ENCODE measurements at places on chromosomes 6 and 20.

GRCh38 chr6:8066108-8066507, 1.9 kb upstream of the BLOC1S5 start:
- no peak for DNase-seq

DNA sequence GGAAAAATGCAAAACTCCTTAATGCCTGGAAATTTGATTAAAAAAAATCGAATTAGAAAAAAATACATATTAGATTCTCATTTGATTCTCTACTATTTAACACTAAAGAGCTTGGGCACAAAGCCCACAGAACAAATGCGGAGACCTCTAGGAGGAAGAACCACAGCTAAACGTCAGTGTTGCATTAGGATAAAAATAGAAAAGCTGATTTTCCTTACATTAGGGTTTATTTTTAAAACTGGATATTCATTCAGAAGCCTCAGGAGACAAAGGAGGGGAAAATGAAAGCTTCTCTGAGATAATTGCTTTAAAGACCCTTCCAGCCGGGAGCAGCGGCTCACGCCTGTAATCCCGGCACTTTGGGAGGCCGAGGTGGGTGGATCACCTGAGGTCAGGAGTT, 77.3 kb downstream of the ECT2L start:
- DNase-seq: no peak

- no peak for DNase-seq
Observed at GRCh38 chr6:135322427-135323201, 141.5 kb downstream of the MYB start.

GRCh38 chr6:116029535-116029934, 31.2 kb downstream of the FRK start:
- no peak for DNase-seq

DNA sequence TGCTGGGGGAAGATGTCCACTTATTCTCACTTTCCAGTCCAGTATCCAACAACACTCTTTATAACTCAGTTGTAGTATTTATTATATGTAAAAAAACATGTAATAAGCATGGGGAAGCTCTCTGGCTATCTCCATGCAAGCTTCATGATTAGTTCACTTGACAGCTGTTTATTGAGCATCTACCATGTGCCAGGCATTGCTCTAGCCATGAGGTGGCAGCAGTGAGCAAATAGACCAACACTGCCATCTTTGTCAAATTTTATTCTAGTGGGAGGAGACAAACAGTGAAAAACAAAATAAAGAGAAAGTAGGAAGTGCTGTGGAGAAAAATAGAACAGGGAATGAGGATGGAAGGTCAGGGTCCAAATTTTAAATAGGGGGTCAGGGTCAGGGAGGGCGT, 131.8 kb downstream of the CFAP61 start:
- DNase-seq: no peak

DNA sequence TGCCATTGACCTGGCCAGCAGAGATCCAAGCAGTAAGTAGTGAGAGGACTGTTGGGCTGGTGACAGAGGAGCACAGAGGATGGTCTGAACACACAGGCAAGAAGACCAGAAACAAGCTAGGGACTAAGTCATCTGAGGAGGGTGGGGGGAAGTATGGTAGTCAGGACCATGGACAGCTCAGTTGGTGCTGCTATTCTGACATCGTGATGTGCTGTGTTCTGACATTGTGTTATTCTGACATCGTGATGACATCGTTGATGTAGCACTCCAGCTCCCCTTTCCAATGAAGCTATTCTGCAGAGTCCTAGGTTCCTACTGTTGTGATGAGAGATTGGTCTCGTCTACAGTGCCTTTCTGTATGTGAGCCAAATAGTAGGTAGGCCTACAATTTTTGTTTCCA, 28.7 kb downstream of the CFAP206 start:
- peak; percentile 26 for DNase-seq

DNA sequence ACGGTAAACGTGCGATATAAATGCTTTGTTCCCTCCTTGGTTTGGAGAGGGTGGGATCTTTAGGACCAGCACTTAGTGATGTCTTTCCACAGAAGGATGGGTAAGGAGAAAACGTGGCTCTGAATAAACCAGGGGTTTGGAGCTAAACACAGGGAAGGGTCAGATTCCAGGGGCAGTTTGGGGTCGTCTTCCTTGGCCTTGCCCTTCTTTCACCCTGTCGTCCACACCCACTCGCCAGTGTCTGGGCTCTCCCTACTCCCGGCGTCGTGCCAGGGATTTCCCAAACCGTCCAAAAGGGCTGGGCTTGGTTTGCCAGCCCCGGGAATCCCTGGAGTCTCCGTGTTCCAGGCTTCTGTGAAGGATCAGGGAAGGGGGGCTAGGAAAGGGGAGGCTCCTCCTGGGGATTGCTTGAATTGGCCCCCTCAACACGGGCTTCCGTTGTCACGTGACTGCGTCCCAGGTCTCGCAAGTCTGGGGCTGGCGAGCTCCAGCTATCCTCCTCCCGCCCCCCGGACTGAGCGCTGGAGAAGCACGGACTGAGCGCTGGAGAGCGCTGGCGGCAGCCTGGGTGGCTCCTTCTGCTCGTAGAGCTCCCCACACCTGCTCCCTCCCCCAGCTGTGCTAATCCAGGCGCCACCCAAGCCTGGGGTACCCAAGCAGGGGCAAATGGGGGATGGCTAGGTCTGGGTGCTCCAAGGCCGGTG, 9.4 kb upstream of the ARMC12 start:
- DNase-seq: no peak

DNA sequence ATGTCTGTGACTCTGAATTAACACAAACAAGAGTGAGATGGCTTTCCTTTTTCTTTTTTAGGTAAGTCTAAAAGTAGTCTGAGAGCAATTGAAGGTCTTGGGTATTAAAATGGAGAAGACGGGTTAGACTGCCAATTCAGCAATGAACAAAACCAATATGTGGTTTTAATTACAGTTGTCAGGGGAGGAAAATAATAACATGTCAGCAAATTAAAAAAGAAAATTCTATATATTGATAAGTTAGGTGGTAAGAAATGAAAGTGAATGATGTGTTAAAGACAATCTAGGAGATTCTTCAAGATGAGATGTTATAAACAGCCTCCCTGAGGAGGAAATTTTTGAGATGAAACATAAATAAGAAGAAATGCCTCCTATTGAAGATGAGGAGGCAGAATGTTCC, 150.6 kb upstream of the HSF2 start:
- no peak for DNase-seq

DNA sequence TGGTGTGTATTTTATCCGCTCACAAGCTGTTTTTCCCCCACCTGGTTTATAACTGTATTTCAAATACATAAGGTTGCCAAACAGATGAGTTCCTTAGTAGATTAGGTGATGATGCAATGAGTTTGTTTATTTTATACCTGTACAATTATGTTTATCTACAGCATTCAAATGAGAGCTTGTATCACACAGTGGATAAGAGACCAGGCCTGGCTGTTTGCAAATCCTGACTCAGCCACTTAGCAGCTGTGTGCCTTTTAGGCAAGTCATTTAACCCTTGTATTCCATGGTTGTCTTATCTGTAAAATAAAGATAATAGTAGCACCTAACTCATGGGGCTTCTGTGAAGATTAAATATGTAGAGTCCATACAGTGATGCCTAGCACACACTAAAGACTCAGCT, 143.7 kb downstream of the MOXD1 start:
- no peak for DNase-seq

DNA sequence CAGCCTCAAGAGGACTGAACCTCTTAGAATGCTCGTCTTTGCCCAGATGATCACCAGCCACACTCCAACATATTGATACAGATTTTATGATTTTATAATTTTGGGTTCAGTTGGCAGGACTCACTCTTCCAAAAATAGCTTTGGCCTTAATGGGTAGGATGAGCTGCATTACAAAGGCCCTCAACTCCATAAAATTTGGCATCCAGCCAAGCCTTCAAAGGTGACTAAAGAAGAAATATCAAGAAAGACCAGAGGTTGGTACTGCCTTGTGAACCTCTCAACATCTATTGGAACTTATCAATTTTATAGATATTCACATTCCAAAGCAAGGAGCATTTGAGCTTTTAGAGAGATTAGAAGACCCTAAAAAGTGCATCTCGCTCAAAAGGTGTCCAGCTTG, 48.4 kb upstream of the SNAP25 start:
- DNase-seq: no peak

GRCh38 chr6:115363379-115363778, 697.3 kb downstream of the FRK start:
- no peak for DNase-seq

GRCh38 chr6:43386492-43386891, 17.0 kb upstream of the ZNF318 start:
- no peak for DNase-seq

DNA sequence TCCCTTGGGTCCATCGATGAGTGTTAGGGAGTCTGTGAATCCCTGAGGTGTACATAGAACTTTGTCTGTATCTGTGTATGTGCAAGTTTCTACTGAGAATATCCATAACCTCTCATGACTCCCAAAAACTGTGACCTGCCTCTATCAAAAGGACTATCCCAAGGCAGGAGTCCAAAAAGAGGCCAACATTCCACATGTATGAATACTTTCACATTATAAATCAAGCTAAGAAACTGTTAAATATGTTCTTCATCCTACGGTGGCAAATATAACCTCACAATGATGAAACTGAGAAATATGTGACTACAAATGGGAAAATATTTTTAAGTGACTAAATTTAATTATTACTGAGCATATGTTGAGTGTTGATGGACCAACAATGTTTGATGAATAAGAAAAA, 16.1 kb upstream of the STX11 start:
- DNase-seq: no peak

DNA sequence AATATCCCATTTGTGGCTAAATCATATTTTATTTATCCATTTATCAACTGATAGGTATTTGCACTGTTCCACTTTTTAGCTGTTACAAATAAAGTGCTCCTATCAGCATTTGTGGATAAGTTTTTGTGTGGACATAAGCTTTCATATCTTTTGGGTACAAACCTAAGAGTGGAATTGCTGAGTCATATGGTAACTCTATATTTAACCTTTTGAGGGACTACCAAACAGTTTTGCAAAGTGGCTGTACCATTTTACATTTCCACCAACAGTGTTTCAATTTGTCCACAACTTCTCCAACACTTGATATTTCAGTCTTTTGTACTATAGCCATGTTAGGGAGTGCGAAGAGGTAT, 23.6 kb upstream of the ECHDC1 start:
- no peak for DNase-seq

- no peak for DNase-seq
Observed at GRCh38 chr6:26056583-26057350, 30.5 kb upstream of the HFE start.

- no peak for DNase-seq
Observed at GRCh38 chr6:147262946-147263345, 58.7 kb downstream of the STXBP5 start.

GRCh38 chr6:90285042-90285481, 11.6 kb downstream of the BACH2 start:
- no peak for DNase-seq

Measured in activated CD8-positive, alpha-beta memory T cell treated with anti-CD3 and anti-CD28 coated beads, Interleukin-2, amount 50 U/mL, for 4 hours (primary cell).